T-cell (primary cell): ENCODE measurements at places on chromosomes 11 and 22.

DNA sequence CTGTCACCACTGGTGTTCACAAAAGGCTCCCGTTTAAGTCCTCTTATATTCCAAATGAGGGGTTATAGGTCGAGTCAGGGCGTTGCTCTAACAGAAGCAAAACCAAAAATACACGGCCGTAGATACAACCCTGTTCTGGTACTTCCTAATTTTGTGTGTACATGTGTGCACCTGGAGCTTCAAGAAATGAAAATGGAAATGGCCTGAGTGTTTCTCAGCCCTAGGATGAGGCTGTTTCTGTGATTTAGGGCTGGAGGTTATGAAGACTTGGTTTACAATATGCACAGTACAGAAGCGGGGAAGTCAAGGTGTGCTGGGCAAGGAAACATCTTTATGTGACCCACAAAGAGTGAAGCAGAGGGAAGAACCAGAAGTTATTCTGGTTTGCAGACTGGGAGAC lies 110.4 kb upstream of the OR4B1 start:
- no peaks in the 10 kb centered on the region for H3K27me3 ChIP-seq
- no peak for DNase-seq
- no peak overlapping the region for H3K27ac ChIP-seq
- H3K36me3 ChIP-seq, result no peaks in the 10 kb centered on the region

GRCh38 chr11:72570893-72571661 lies 103.1 kb downstream of the PDE2A start:
- H3K36me3 ChIP-seq, result no peaks in the 10 kb centered on the region
- no peaks in the 10 kb centered on the region for H3K27me3 ChIP-seq
- H3K4me3 ChIP-seq, result no peak overlapping the region
- H3K27ac ChIP-seq, result no peak overlapping the region
- H3K4me1 ChIP-seq, result no peaks in the 10 kb centered on the region
- DNase-seq, result no peak

DNA sequence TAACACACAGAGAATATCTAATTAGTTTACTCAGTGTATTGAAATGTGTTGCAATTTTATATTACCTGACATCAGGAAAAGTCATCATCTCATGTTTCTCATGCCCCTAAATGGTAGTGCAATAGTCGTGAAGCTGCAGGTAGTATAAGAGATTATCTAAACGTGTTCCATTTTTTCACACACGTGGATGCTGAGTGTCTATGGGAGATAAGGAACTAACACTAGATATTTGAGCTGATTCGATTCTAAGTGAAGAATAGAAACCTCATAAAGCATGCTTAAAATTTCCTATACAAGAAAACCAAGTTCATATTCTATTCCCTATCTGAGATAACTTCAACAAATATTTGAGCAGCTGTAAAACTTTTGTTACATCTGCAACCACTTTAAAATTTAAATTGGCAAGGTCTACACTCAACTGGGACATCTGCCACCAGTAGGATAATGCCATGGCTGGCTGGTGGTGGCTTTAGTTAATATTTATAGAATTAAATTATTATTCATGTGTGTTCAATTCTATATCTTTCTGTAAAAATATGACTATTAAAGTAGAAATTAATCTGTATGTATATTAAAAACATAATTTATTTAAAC lies 388.8 kb downstream of the LUZP2 start:
- DNase-seq, result no peak
- H3K4me1 ChIP-seq, result no peaks in the 10 kb centered on the region
- no peaks in the 10 kb centered on the region for H3K27me3 ChIP-seq
- no peak overlapping the region for H3K27ac ChIP-seq
- H3K4me3 ChIP-seq, result no peak overlapping the region

DNA sequence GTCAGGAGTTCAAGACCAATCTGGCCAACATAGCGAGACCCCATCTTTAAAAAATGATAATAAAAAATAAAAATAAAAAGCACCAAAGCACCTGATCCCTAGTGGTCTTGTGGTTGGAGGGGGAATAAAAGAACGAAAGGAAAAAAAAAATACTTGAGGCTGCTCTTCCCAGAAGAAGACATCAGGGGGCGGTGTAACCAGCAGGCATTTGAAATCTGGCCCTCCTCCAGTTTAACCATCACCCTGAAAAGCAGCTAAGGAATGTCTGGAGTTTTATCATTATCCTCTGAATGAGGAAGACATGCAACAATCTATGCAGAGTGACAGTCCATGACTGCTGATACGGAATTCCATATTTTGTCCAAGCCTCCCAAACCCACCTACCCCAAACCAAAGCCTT lies 5.6 kb upstream of the KCTD17 start:
- no peaks in the 10 kb centered on the region for H3K36me3 ChIP-seq
- no peaks in the 10 kb centered on the region for H3K4me1 ChIP-seq
- H3K27ac ChIP-seq, result no peak overlapping the region
- no peaks in the 10 kb centered on the region for H3K27me3 ChIP-seq
- H3K4me3 ChIP-seq, result no peak overlapping the region

GRCh38 chr11:114194702-114195101 lies 101.5 kb upstream of the NNMT start:
- H3K36me3 ChIP-seq, result no peaks in the 10 kb centered on the region
- no peak overlapping the region for H3K4me3 ChIP-seq
- no peak for DNase-seq
- no peak overlapping the region for H3K27ac ChIP-seq

DNA sequence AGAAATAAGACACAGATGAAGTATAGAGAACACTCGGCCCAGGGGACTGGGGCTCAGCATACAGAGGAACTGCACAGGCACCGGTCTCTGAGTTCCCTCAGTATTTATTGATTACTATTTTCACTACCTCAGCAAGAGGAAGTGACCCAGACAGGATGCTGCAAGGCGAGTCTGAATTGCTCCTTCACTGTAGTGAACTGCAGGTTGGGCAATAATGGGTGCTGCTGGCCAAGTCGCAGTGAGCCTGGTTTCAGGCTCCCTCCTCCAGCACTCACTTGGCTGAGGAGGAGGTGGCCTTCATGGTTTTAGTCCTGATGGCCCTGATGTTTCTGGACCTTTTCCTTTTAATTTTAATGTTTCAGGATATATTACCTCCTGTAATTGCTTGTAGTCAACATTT lies 10.4 kb downstream of the OR52K2 start:
- H3K36me3 ChIP-seq, result no peaks in the 10 kb centered on the region

DNA sequence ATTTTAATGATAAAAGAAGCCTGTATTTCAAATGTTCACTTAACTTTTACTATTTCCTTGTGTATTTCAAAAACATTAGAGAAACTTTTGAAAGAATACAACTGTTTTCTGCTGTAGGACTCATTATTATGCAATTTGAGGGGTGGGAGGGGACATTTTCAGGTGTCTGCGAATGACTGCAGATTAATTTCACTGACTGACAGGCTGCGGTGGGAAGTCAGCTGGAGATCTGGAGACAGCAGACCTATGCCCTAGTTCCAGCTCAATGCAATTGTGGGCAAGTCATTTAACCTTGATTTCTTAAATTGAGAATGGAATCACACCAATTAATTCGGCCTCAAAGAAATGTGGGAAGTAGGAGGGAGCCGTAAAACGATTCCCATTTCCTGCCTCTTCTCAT lies 128.7 kb downstream of the ARL14EP start:
- H3K27me3 ChIP-seq, result no peaks in the 10 kb centered on the region
- H3K4me1 ChIP-seq, result no peaks in the 10 kb centered on the region
- H3K36me3 ChIP-seq, result no peaks in the 10 kb centered on the region
- no peak overlapping the region for H3K27ac ChIP-seq

DNA sequence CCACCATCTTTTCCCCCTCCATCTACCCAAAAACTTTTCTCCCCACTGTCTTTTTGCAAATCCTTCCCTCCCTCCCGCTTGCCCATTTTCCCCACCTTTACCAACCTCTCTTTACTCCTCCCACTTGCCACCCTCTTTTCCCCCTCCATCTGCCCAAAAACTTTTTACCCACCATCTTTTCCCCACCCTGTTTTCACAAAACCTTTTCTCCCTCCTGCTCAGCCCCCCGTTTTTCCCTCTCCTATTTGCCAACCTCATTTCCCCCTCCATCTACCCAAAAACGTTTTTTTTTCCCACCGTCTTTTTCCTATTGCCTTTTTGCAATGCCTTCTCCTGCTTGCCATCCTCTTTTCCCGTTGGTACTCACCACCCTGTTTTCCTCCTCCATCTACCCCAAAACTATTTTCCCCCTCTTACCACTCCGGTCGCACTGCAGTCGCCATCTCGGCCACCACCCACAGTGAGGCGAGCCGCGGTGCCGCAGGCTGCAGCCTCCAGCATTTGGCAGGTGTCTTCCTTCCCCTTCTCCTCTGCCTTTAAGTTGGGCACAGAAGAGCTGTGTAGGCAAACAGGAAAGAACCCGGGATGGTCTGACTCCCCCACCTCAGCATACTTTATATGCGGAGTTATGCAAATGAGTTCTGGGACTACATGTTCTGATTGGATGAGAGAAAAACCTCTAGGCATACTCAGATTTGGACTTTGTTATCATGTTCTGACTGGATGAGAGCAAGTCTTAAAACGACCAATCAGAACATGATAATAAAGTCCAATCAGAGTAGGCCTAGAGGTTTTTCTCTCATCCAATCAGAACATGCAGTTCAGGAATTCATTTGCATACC lies 121.2 kb upstream of the VPREB1 start:
- H3K27ac ChIP-seq, result no peak overlapping the region
- H3K4me1 ChIP-seq, result no peaks in the 10 kb centered on the region
- H3K27me3 ChIP-seq, result peaks cover 23% of the 10 kb centered on the region
- no peak for DNase-seq
